ENCODE measurements at places on chromosomes 7 and 10.

DNA sequence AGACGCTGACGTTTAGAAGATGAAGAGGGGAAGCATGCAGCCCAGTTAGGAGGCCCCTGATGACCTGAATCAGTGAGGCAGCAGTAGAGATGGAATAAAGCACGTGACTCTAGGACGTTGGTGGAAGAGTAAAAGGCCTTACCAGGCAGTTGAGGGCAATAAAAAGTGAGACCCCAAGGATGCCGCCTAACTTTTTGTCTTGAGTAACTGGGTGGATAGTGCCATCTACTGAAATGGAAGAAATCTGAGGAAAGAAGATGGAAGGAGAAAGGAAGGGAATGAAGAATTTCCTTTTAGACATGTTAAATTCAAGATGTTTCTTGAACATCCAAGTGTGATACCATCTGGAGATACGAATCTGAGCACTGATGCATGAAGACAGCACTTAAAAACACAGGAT lies 220.0 kb upstream of the LRRN3 start:
- no peak for DNase-seq

- no peak for DNase-seq
Measured at GRCh38 chr7:140165422-140165821, 11.4 kb downstream of the KDM7A start.

GRCh38 chr10:77498210-77498609 lies 139.4 kb downstream of the KCNMA1 start:
- no peak for DNase-seq

- DNase-seq: no peak
Measured at GRCh38 chr10:130357951-130358350, 221.8 kb downstream of the GLRX3 start.

GRCh38 chr10:66714741-66715140 lies 211.1 kb upstream of the LRRTM3 start:
- DNase-seq: no peak

DNA sequence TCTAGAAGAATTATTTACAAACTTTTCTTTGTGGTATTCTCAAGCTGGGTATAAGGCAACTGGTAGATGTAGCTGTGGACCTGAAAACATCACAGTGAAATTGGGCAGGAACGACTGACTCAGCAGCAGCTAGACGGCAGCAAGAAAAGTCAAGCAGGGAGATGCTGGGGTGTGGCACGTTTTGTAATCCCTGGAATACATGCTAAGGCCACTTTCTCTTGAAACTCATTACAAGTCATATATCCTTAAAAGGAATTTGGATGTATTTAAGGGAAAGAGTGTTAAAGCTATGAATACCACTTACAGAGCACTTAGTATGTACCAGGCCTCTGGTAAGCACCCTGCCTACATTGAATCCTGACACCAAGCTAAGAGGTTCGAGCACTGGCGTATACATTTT lies 17.4 kb downstream of the BEND7 start:
- no peak for DNase-seq

DNA sequence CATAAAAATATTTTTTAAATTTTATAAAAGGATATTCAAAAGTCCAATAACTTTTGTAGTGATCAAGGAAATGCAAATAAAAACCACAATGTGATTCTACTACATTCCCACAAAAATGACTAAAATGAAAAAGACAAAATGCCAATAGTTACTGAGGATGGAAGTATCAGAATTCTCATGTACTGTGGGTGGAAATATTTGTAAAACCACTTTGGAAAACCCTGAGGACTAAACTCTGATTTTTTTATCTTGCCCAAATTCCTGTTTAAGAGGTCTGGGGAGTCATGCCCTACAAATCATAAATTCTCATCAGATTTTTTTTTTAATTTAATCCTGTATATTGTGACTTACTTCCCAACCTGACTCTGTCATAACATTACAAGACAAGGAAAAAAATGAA lies 9.8 kb upstream of the SEMA3D start:
- DNase-seq: no peak

DNA sequence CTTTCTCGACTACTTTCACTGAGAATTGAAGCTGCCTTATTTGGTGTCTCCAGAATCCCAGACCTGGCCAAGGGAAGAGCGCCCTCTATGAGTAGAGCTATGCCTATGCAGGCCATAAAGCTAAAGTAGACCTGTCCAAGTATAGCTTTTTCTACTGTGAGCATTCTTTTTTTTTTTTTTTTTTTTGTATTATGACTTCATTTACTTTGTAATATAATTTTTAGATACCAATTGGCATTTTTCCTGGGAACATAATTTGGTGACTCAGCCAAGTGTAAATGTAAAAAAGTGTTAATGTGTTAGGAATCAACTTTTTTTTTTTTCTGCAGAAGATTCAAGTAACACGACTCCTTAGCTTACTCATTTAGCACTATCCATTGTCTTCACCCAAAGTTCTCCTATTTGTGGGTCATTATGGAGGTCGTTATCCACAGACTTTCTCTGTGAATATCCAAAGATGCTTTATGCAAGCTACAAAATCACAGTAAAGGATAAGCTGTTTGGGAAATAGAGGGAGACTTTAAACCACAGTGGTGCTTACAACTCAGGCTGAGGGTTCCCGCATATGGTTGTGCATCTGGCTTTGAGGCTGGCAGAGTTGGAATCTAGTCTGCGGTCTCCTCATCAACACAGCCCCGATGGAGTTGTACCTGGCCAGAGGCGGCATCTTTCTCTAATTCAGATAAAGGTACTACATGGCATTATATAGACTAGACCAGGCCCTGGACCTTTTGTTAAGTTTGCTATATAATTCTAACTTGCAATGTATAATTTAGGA lies 1040.2 kb upstream of the SORCS1 start:
- DNase-seq: no peak

DNA sequence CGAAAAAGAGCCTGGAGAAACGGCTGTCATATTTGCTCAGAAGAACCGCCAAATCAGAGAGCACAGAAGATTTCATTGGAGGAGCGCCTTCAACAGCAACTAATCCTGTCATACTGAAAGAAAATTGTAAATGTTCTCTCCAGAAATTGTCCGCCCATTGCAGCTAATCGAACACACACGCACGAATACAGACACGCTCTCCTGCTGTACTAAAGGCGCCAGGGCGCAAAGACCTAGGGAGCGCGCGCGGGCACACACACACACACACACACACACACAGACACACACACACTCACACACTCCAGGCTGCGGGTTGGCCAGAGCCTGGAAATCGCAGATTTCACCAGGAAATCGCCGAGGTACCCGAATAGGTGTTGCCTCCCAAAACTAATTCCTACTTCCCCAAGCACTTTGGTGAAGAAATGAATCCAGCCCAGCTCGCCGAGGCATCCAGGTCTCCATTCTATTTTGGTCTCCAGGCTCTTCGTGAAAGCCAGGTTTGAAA lies at the start of gene CHRM2:
Gene CHRM2, plus strand, starts transcription at position 157 of the 505 bp plus-strand sequence. CDS start 146,214 bp downstream, outside the sequence.
- no peak for DNase-seq

GRCh38 chr10:70586348-70586930 lies 16.1 kb downstream of the PRF1 start:
- DNase-seq: no peak

DNA sequence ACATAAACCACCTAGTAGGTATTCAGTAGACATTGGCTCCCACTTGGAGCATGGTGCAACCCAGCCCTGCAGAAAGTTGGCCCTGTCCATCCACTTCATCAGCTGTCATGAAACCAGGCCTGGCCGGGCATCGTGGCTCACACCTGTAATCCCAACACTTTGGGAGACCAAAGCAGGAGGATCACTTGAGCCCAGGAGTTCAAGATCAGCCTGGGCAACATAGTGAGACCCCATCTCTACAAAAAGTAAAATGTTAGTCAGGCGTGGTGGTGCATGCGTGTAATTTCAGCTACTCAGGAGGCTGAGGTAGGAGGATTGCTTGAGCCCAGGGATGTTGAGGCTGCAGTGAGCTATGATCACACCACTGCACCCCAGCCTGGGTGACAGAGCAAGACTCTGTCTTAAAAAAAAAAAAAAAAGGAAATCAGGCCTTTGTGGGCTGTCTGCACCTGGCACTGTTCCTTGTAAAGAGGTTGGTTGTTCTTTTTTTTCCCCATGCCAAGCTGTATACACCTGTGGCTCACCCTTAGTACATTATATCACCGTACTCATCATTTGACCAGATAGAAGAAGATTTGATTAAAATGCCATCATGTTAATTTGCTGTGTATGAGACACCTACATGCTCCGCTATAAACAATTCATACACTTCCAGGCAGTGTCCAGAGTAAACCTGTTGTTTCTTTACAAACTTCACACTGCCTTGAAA lies 45.4 kb upstream of the GRID1 start:
- DNase-seq: no peak

GRCh38 chr10:50512214-50512595 lies 111.6 kb downstream of the SGMS1 start:
- DNase-seq: no peak

DNA sequence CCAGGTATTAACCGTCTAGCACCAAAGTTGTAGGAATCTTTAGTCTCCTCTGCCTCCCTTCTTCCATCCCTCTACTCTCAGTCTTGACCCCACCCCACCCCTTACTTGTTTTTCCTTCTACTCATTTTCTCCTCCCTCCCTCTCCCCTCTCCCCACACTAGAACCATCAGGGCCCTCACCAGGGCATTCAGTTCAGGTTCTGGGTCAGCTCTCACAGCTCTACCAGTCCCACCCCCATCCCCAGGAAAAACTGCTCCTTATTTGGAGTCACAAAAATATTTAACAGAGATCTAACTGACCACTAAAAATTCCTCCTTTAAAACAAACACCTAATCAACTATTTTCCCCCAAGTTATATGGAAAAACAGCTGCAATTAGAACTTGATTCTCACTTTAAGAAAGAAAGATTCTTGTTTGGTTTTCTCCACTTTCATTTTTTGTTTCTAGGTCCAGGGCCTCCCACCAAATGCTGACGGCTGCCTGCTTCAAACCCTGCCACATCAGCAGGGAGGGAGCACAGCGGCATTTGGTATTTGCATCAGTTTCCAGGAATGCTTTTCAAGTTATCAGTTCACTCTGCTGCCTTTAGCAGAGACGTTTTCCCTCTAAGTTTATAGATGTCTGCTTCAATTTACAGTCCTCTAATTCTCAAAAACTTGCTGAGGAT lies 2.8 kb upstream of the COL1A2 start:
- no peak for DNase-seq

All from central memory CD8-positive, alpha-beta T cell (primary cell).